Activated effector memory CD4-positive, alpha-beta T cell treated with Interleukin-2 at 50 U/mL for 16 hours (primary cell): ENCODE measurements at places on chromosomes 11 and 22.
A peak's percentile ranks its signal among the peaks of the same experiment; 100 is the strongest.

- no peak for DNase-seq
Observed at GRCh38 chr22:30434843-30435242, 9.3 kb downstream of the MTFP1 start.

- DNase-seq = no peak
Observed at GRCh38 chr22:45554040-45554406, 51.3 kb downstream of the FBLN1 start.

- no peak for DNase-seq
Observed at GRCh38 chr11:68106165-68106940, 14.8 kb downstream of the CHKA start.

GRCh38 chr11:126257144-126257543 is 11.6 kb downstream of the SRPRA start:
- DNase-seq = no peak

- DNase-seq = peak; percentile 18
Observed at GRCh38 chr11:128195057-128195751, 392.2 kb downstream of the ETS1 start.

DNA sequence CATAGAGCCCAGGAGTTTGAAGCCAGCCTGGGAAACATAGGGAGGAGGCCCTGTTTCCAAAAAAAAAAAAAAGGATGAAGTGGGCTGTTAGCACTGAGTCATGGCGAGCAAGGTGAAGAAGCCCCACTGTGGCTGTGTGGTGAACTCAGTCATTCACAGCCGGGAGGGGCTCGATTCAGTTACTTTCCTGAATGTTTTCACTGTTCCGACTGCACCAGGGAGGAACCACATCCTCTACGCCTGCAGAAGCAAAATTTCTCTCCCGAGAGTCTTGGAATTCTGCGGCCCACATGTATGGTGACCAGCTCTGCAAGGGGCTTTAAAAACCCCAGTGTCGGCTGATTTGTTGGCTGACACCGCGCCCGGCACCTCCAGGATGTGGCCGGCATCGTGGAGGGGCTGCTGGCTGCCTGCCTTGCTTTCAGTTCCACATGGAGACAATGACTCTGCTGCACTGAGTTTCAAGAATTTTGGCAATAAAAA is 27.8 kb upstream of the GRAMD4 start:
- peak; percentile 23 for DNase-seq

GRCh38 chr22:35102663-35103062 is 36.7 kb downstream of the ISX start:
- no peak for DNase-seq

GRCh38 chr22:30190574-30190973 is 56.0 kb downstream of the LIF start:
- no peak for DNase-seq

GRCh38 chr11:77619576-77620198 is 17.9 kb downstream of the CLNS1A start:
- DNase-seq = no peak

- DNase-seq = no peak
Observed at GRCh38 chr11:10379426-10379825, 74.6 kb downstream of the ADM start.

- peak; percentile 27 for DNase-seq
Observed at GRCh38 chr11:47161134-47161854, 15.4 kb downstream of the ARFGAP2 start.

- DNase-seq = no peak
Observed at GRCh38 chr11:64229090-64229743, 1.1 kb upstream of the DNAJC4 start.

DNA sequence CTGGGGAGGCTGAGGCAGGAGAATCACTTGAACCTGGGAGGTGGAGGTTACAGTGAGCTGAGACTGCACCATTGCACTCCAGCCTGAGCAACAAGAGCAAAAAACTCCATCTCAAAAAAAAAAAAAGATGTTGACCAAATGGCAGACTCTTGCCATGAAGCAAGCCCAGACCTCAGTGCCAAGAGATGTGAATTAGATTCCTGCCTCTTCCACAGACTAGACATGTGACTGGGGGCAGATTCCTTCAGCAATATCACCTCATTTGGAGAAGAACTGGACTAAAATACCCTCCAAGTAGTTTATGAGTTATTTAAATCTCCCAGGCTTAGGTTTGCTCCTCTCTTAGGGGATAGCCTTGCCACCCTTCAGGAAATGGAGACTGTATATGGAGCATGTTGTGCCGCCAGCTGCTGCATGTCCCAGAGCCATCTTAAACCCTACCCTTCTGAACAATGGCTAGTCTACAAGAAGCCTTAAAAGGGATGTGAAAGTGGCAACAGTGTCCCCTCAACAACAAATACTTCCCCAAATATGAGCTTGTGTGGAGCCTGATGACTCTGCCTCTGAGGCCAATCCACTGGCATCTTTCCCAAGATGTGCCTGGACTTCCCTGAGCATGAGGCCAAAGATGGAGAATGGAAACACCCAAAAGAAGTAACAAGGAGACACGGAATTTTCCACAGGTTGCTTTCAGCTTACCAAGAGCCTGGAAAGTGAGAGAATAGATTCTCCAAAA is 763 bp upstream of the MS4A7 start:
- DNase-seq = no peak

DNA sequence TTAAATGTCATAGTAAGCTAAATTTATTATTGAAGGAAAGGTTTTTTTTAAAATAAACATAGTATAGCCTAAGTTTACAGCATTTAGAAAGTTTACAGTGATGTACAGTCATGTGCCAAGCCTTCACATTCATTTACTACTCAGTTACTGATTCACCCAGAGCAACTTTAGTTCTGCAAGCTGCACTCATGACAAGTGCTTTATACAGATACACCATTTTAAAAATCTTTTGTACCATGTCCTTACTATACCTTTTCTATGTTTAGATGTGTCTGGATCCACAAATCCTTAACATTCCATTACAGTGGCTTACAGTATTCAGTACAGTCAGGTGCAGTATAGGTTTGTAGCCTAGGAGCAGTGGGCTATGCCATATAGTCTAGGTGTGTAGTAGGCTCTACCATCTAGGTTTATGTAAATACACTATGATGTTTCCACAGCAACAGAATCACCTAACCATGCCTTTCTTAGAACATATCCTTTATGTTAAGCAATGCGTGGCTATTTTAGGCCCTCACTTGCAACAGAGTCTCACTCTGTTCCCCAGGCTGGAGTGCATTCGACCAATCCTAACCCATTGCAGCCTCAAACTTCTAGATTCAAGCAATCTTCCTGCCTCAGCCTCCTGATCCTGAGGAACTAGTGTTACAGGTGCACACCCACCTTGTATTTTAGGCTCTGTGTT is 79.5 kb upstream of the SLC25A18 start:
- no peak for DNase-seq

DNA sequence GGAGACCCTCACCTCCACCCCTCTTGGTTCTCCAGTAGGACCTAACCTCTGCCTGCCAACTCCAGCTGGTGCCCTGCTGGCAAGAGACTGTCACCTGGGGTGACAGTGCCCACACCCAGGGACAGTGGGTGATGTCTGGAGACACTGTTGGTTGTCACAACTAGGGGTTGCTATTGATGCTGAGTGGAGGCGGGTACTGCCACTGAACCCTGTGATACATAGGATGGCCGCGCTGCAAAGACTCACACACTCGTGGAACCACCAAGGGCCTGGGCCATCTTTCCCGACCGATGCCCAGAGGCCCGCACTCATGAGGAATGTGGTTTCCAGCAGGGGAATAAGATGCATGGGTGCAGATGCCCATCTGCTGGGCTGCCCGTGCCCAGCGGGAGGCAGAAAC is 143.2 kb downstream of the SHANK2 start:
- DNase-seq = no peak

- DNase-seq = no peak
Observed at GRCh38 chr22:41511521-41511968, 32.7 kb downstream of the POLR3H start.

DNA sequence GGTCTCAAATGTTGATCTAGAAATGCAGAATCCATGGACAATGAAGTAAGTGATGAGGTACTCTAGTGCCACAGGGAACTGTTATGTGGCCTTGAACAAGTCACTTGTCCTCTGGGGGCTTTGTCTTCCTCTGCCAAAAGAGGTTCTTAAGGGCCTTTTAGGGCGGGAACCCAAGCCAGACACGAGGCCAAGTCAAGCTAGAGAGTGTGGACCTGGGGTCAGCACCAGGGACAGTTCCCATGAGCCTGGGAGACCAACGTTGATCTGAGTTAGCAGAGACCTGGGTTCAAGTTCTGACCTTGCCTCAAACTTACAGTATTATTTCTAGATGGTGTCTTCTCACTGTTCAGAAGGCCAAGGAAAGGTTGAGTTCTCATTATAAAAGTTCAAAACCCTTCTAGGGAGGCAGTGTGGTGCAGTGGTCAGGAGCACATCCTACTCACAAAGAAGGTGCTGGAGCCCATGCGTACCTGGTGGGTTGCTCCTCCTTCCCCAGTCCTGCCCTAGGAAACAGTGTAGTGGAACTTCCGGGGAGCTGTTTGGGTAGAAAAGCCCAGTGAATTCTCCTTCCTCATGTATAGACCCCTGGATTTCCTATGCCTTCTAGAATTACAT is 121.5 kb downstream of the CHST1 start:
- no peak for DNase-seq

DNA sequence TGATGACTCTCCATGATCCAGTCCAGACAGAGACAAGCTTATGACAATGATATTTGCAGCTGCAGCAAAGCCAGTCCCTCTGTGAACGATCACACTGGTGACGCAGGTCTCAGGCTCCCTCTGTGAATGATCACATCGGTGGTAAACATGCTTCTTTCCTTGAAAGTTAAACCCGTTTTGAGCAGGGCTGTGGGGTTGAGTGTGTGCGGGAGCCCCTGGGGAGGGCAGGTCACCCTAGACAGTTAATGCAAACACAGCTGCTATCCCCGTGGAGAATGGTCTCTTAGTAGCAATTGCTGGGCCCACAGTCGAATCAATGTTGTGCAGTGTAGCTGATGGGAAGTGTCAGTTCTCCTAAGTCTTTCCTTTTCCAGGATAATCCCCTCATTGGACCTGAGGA is 71.0 kb upstream of the KIRREL3 start:
- no peak for DNase-seq

GRCh38 chr11:134976551-134976950 is 564.5 kb upstream of the B3GAT1 start:
- DNase-seq = no peak

DNA sequence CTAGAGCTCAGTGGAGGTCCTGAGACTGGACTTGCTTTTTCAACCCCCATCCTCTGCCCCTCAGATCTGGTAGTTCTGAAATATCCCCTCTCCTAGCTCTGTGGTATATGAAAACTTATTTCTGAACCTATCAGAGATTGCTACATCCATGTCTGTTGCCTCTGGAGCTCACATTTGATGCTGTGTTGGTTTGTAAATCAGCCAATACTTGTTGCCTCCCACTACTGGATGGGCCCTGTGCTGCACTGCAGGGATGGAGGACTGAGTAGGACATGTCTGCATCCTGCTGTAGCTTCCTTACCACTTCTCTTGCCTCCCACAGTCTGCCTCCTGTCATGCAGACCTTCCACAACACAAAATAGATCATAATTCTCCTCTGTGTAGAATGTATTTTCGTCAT is 5.2 kb downstream of the OLFML1 start:
- no peak for DNase-seq

GRCh38 chr11:79708319-79708932 is 267.6 kb upstream of the TENM4 start:
- no peak for DNase-seq

GRCh38 chr22:45587638-45588505 is 83.8 kb upstream of the ATXN10 start:
- DNase-seq = no peak

- DNase-seq = no peak
Observed at GRCh38 chr11:130872981-130873380, 43.3 kb downstream of the SNX19 start.

- DNase-seq = no peak
Observed at GRCh38 chr11:4863876-4864275, 14.9 kb upstream of the OR51S1 start.

DNA sequence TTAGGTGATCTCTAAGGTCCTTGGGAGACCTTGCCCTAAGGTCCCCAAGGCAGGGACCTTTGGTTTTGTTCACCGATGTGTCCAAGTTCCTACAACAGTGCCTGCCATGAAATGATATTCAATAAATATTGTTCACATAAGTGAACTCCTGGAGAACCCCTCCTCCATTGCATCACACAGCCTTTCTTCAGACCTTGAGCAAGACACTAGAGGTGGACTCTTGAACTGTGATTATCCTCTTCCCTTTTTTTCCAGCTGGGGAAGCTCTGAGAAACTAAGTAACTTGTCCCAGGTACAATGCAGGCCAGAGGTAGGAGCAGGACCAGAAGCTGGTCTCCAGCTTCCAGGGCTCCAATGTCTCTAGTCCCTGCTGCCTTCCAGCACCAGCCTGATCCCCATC is 76.6 kb upstream of the LMO1 start:
- DNase-seq = no peak

GRCh38 chr11:76810151-76810853 is 27.1 kb downstream of the TSKU start:
- DNase-seq = no peak

- DNase-seq = no peak
Observed at GRCh38 chr22:19706661-19707151, 7.6 kb upstream of the SEPTIN5 start.

DNA sequence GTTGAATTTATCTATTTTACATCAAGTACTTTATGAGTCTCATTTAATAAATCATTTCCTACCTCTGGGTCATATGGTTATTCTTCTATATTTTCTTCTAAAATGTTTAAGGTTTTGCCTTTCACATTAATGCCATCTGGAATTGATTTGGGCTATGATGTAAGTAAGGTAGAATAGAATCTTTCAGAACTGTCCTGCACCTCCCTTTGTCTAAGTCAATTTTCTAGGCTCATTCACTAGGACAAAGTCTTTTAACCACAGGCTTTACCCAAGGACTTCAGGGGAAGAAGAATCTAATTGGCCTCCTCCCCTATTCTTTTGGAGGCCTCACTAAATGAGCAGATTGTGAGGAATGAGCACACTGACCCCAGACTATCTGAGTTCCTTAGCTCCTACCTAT is 146.0 kb downstream of the BBOX1 start:
- no peak for DNase-seq

- no peak for DNase-seq
Observed at GRCh38 chr11:12682737-12683500, 8.7 kb downstream of the TEAD1 start.

DNA sequence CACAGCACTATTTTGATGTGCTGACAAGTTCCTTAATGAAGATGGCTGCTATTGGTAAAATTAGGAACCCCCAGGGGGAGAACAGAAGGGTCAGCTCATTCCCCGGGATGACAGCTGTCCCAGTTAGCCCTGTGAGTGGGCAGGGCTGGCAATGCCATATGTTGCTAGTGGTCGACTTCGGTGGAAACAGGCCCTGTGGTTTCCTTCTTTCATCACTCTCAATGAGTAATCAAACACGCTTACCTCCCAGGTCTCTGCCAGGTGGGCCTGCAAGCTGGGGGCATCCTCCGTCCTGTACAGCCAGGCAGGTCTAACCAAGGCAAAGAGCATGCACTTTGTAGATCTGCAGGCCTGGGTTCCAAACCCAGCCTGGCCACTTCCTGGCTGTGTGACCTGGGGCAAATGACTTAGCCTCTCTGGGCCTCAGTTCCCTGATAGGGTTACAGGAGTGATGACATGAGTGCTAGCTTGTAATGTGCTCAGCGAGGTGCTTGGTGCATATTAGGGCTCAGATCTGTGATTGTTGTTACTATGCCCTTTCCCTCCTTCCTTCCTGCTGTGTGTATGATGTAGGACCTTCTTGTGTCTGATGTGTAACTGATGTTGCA is 85.2 kb downstream of the TSPAN18 start:
- no peak for DNase-seq

GRCh38 chr22:33792832-33793231 is 127.4 kb downstream of the LARGE1 start:
- no peak for DNase-seq

GRCh38 chr11:102522312-102523188 is 8.0 kb downstream of the MMP7 start:
- no peak for DNase-seq

- DNase-seq = no peak
Observed at GRCh38 chr11:70001246-70001645, 76.9 kb upstream of the ANO1 start.
